CD8-positive, alpha-beta memory T cell (primary cell): ENCODE measurements at places on chromosomes 3 and 15. TPM values are rescaled to one million over a fixed set of nuclear protein-coding genes. Genes with fewer than 3 reads are reported as not detected.

GRCh38 chr3:71398157-71398836, 185.2 kb downstream of the FOXP1 start:
- DNase-seq = no peak

DNA sequence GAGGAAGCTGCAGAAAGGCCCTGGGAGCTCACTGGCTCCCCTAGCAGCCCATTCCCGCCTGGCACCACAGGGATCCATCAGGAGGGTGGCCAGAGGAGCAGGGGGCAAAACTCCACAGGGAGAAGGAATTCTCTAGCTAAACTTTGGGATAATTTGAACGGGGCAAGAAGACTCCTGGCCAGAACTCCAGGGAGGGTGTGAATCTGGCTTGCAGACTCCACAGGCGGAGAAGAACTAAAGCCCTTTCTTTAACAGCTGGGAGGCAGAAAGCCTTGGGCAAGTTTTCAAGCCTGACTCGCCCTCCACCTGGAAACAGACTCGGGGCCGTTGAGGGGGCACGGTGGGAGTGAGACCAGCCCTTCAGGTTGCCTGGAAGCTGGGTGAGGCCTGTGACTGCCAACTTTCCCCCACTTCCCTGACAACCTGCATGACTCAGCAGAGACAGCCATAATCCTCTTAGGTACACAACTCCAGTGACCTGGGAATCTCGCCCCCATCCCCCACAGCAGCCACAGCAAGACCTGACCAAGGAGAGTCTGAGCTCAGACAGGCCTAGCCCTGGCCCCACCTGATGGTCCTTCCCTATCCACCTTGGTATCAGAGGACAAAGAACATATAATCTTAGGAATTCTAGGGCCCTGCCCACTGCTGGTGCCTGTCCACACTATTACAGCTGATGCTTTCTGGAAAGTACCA, 28.6 kb downstream of the SLC27A2 start:
- no peak for DNase-seq

DNA sequence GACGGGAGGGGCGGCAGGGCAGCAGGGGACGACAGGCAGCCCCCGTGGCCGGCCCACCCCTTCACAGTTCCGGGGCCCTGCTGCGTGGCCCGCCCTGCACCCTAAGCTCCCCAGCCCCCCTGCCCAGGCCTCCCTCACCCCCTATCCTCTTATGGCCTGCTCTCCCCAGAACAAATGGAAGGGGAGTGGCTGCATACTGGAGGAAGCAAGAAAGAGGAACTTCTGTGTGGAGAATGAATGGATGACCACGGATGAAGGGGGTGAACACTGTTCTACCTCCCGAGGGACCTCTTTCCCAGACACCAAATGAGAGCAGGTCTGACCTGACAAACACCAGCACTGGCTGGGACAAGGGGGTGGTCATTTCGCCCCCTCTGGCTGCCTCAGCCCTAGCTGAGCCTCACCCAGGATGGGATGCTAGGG, 25.0 kb downstream of the SEC61A1 start:
- no peak for DNase-seq

DNA sequence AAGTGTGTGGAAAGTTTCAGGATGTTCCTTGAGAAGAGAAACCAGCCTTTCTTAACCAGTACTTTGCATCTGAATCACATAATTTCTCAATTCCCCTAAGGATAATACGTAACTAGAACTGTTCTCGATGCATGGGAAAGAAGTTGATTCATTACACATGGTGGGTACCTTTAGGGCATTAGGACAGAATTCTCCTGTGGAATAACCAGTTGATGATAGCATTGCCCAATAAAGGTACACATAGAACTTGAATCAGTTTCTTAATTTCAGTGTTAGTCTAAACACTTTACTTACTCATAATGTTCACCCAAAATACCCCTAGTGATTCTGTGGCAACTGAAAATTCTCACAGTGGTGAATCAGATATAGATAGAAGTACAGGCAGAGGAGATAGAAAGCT, 1030.9 kb downstream of the ROBO1 start:
- DNase-seq = no peak

GRCh38 chr3:83601704-83602103, 1357.1 kb upstream of the CADM2 start:
- DNase-seq = no peak

The C3orf49 gene
- total RNA-seq = not detected

DNA sequence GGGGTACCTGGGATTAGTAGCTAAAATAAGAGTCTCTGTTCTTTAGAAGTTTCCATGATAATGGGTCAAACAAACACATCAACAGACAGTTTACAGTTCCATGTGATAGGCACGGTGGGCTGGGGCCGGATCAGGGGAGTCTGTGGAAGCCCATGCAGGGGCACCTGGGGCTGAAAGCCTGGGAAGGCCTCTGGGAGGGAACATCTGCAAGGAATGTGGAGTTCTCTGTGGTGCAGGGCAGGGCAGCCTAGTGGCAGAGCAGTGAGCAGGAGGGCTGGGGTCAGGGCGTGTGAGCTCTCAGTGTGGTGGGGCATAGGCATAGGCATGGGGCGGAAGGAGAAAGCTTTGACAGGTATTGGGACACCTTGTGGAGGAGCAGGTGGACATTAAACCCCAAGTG, 207.7 kb upstream of the TRIM42 start:
- no peak for DNase-seq

DNA sequence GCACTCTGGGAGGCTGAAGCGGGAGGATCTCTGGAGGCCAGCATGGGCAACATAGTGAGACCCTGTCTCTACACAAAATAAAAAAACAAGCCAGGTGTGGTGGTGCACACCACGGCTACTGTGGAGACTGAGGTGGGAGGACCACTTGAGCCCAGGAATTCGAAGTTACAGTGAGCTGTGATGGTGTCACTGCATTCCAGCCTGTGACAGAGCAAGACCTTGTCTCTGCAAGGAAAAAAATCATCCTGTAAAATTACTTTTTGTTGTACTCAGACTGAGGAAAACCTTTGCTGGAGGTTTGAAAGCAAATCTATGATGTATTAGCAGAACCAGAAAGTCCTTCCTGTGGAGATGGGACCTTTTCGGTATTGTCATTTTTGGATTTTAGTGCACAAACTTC, 63.3 kb downstream of the ATP1B3 start:
- DNase-seq = no peak

The CHRNB4 gene
- total RNA-seq = not detected

- no peak for DNase-seq
Observed at GRCh38 chr15:67946701-67947100, 106.9 kb upstream of the RNU6-1 start.

DNA sequence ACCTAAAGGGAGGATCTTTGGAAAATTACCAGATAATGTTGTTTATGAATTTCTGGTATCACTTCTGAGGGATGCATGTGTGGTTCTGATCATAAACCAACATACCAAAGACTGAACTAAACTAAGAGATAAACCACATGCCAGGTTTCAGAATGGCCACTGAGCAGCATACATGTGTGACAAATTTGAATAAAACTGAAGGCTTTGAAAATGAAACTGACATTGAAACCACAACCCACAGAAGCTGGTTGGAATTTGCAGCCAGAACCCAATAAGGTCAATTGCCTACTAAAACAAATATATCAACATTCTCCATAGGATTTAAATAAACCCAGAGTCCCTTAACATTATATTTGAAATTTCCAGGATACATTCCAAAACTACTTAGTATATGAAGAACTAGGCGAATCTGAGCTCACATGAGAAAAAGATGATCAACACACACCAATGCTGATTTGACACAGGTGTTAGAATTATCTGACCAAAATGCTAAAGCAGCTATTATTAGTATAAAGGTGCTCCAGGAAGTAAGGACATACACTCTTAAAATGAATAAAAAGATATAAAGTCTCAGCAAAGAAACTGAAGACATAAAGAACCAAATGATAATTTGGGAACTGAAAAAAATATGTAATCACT, 125.0 kb downstream of the ZNF280D start:
- no peak for DNase-seq

DNA sequence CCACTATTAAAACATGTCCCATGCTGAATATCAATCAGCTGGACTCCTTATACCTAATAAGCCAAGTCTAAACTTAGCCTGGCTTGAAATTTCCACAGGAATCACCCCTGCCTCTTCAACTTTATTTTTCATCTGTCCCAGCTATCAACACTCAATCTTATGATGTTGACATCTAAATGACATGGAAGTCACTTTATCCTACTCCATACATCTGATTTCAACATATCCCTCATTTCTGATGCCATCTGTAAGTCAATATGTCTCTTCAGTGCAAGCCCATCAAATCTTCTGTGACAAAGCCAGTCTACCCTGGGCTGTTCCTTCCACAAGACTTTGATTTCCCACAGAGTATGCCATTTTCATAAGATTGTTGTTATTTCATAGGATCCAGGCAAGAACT, 143.6 kb upstream of the SEMA6D start:
- no peak for DNase-seq

GRCh38 chr3:16767006-16767405, 117.7 kb upstream of the PLCL2 start:
- no peak for DNase-seq

The FBLN2 gene
- 0.09 TPM for total RNA-seq

- no peak for DNase-seq
Observed at GRCh38 chr3:184380627-184381260, 890 bp downstream of the CHRD start.

The SV2B gene
- total RNA-seq = not detected

The EXD1 gene
- total RNA-seq = not detected

- peak; percentile 49 for DNase-seq
Observed at GRCh38 chr3:51682079-51682478, 11.0 kb downstream of the TEX264 start.

- DNase-seq = no peak
Observed at GRCh38 chr3:182182531-182182968, 470.8 kb downstream of the SOX2 start.

- DNase-seq = no peak
Observed at GRCh38 chr3:25038922-25039321, 389.1 kb upstream of the RARB start.

DNA sequence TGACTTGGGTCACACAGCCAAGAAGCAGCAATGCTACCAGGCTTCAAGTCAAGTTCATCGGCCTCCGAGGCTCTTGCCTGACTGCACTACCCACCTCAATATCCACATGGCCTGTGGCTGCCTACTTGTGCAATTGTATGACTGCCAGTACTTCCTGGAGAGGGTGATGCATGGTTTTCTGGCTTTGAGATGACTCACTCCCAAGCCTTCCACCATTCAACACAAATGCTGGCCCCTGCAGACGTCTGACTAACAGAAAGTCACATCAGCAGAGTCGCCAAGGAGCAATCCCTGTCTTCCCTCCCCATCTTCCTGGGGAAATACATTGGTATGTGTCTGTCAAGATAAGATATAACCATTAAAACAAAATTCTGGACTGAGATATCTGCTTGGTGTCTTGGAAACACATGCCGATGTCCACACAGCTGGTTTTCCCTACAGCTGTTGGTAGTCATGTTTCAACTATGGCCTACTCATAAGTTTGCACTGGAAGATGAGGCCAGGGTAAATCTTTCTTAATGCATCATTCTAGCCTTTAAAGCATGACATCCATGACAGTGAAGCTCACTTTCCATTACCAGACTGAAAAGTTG, 79.6 kb upstream of the SPATA12 start:
- no peak for DNase-seq

- DNase-seq = no peak
Observed at GRCh38 chr15:33040496-33040895, 154.0 kb downstream of the FMN1 start.

- DNase-seq = no peak
Observed at GRCh38 chr15:43287254-43287653, 20.5 kb upstream of the TGM5 start.

- DNase-seq = no peak
Observed at GRCh38 chr3:51386159-51386851, 1.2 kb downstream of the MANF start.

GRCh38 chr15:67319961-67320360, 65.4 kb downstream of the IQCH start:
- no peak for DNase-seq

The TMCO5A gene
- total RNA-seq = not detected

The SERINC4 gene
- total RNA-seq = 0.26 TPM

DNA sequence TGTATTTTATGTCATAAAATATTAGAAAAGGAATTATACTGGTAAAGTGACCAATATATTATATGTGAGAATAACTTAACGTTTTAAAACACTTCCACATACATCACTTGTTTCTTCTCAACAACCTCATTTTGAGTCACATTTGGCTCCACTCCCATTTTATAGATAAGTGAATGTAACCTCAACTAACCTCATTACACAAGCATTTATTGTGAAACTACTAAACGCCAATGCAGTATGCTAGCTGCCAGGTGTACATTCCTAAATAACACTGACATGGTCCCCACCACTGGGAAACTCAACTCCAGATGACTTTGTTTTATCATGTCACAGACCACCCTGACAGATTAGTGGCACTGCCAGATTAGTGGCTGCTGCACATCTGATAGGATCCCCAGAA, 249.7 kb upstream of the CNTN4 start:
- DNase-seq = no peak

The HTR3E gene
- total RNA-seq = not detected

- no peak for DNase-seq
Observed at GRCh38 chr3:14120111-14120920, 4.4 kb downstream of the CHCHD4 start.

The GOLGA8Q gene
- total RNA-seq = 1.0 TPM

- no peak for DNase-seq
Observed at GRCh38 chr3:53156368-53156834, 4.6 kb upstream of the PRKCD start.

- no peak for DNase-seq
Observed at GRCh38 chr15:80982205-80982604, 7.4 kb downstream of the MESD start.

The ACY1 gene
- total RNA-seq = 46.1 TPM

- DNase-seq = no peak
Observed at GRCh38 chr3:115845986-115846385, 222.7 kb downstream of the GAP43 start.

The TEX9 gene
- 1.2 TPM for total RNA-seq

DNA sequence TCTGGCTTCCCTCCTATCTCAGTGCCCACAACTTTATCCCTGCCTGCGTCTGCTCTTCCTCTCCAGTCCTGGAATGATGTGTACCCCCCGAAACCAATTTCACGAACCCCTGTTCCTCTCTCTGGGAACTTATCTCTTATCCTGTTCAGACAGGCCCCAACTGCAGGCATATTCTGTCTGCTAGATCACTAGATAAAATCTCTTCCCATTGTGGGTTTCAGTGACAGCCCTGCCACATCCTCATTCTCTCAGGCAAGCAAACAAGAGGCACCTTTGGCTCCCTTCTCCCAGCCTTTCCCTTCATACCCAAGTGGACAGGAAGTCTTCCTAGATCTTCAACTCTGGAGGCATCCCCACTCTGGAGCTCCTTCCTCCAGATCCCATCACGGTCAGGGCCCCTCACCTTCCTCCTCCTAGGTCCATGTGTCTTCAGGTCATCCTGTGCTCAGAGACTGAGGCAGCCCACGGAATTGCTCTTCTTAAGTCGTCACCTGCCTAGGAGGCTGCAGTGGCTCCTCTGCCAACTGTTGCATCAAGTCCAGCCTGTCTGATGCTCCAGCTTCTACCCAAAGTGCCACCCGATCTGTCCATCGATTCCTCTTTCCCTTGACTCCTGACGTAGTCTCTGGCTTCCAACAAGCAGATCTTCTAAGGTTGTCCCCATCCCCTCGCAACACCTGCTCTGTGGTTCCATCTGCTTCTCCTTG, 190.8 kb downstream of the SLCO3A1 start:
- no peak for DNase-seq
